ENCODE measurements at places on chromosomes 4 and X.
A peak's percentile ranks its signal among the peaks of the same experiment; 100 is the strongest.

- DNase-seq, result no peak
Observed at GRCh38 chrX:148193759-148194158, 212.6 kb downstream of the FMR1NB start.

GRCh38 chr4:173187732-173188131 lies 19.1 kb downstream of the GALNT7 start:
- DNase-seq, result no peak

- DNase-seq, result peak; percentile 72
Observed at GRCh38 chr4:163121689-163122088, 45.0 kb downstream of the NAF1 start.

DNA sequence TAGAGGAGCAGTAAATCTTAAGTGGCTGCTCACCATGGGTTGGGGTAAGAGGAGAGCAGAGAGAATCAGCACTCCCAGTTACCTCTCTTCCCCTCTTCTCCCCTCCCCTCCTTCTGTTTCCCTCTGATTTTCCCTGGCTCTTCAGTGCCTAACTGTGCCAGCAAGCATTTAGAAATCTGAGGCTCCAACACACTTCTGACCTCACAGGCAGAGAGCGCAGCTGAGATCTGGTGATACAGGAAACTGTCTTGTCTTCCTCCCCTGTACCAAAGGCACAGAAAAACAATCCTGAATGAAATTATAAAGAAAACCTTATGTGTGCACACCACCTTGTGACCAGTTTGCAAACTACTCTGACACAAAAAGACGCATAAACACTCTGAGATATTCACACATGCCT lies 82.4 kb upstream of the SMIM10 start:
- peak; percentile 83 for DNase-seq

- no peak for DNase-seq
Observed at GRCh38 chrX:69255441-69256290, 90.4 kb upstream of the PJA1 start.

- no peak for DNase-seq
Observed at GRCh38 chrX:44245733-44246132, 97.7 kb downstream of the EFHC2 start.

- DNase-seq, result no peak
Observed at GRCh38 chrX:105121186-105121585, 99.3 kb downstream of the TEX13A start.

GRCh38 chr4:115514675-115515074 lies 401.3 kb upstream of the NDST4 start:
- DNase-seq, result no peak

GRCh38 chr4:99321241-99322191 lies at the start of gene ADH1B:
Gene ADH1B, minus strand, starts transcription at chr4:99321401. Its CDS starts 70 bp downstream, at chr4:99321331.
- no peak for DNase-seq

- peak; percentile 83 for DNase-seq
Observed at GRCh38 chr4:40333921-40334352, 1.2 kb upstream of the CHRNA9 start.

DNA sequence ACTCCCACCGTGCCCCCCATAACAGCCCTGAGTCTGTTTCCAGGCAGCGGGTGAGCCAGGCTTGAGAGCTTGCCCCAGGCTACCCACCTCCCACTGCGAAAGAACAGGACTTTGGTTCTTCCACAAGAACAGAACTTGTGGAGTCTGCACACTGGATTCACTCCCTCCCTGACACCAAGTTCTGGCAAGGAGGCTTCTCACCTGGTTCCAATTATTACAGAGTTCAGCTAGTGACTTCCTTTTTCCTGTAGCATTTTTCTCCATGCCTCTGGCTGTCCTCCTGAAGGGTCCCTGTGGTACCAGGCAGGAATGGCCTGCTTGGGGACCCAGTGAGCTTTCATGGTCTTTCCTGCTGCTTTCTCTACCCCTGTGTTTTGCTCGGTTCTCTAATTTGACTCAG lies 208.6 kb upstream of the SFRP2 start:
- DNase-seq, result no peak

GRCh38 chrX:25544641-25545040 lies 528.9 kb upstream of the ARX start:
- DNase-seq, result no peak

- no peak for DNase-seq
Observed at GRCh38 chrX:71102292-71102691, 4.2 kb downstream of the CXorf65 start.

DNA sequence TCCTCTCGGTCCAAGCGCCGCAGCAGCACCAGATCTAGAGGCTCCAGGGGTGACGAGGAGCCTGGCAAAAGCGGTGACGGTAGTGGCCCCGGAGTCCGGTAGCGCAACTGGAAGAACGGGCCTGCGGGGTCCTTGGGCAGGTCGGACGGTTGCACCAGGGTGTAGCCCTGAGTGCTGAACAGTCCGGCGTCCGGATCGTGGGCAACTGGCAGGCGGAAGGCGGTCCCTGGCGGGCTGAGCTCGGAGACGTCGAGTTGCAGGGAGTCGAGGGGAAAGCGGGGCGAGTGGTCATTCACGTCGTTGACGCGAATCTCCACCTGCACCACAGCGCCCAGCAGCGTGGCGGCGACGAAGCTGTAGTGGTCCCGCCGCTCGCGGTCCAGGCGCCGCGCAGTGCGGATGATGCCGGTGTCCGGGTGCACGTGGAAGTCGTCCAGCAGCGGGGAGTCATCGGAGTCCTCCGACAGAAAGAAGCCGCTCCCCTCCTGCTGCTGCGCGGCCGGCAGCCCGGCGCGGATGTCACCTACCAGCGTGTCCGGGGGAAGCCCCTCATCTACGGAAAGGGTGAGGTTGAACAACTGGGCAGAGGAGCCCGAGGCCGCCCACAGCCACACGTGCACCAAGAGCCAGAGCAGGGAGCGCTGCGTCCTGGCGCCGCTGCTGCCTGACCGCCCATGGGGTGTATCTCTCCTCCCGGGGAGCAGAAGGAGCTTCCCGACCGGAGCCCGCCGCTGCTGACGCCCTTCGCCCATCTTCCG lies 837 bp downstream of the DCHS2 start:
- DNase-seq, result no peak

DNA sequence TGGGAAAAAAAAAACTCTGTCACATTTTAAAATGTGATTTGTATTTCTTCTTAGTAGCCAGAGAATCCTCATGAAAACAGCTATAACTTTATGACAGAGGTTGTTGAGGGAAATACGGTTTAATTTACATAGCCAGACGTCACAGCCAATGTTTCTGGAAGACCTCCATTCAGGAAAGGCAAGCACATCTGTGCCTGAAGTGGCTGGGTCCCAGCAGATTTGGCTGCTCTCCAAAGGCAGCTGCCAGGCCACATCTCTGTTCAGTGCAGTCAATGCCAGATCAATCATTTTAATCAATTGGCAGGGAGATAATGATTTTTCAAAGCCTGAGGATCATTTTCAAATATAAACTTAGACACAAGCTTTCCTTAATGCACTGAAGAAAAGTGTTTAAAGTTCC lies 86.5 kb upstream of the ZIC3 start:
- no peak for DNase-seq

DNA sequence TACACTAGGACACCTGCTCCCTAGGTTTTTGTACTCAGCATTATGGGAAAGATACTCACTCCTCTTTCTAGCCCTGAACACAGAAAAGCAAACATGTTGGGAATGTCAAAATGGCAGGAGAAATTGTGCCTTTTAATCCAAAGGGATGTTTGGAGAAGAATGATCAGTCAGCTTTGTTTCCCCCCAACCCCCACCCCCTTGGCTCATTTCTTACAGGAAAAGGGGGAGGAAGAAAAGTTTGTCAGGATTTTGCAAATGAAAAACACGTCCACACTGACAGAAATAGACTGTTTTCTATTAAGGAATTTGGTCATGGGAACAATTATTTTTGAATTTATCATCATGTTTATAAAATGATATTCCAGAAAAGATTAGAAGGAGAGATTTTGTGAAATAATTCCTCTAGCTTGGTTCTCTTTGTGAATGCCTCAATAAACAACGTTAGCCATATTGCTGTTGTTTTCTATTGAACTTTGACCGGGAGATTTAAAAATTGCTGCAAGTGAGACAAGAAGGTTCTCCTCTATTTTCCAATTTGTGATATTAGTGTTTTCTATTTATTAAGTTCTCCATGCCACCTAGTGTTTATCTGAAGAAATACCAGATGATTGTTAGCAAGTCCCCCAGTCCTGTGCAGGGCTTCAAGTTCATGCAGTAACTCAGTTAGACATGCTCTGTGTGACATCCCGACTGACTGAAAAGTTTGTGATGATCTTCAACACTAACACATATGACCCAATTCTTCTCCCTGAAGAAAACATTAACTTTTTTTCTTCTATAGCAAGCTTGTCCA lies 31.3 kb upstream of the TFDP3 start:
- DNase-seq, result no peak

DNA sequence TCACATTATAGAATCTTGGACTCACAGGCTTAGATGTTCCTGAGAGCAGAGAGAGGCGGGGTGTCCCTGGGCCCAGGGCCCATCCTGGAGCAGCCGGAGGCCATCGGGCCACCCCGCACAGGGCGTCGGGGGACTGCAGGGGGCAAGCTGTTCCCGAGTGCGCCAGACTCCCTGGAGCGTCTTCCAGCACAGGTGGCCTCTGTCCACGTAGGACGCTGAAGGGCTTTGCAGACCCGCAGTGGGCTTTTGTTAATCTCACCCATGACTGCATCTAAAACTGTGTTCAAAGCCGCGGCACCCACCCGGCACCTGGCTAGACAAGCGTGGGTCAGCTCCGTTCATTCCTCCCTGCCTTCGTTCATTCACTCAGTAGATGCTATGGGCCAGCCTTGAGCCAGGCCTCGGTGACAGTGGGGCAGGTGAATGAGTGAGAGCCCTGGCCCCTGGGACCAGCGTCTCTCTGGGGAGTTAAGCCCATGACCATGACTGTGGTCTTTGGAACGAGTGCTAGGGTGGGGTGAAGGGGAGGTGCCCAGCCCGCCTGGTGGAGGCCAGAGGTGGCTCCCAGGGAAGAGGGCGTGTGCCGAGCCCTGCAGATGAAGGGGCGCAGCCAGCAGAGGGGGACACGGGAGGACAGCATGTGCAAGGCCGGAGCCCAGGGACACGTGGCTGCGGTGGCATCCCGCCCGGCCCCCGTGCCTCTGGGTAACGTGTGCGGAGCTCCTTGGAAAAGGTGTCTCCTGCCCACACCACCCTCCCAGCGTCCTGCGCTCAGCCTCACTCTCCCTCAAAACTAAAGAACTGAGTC lies 98.3 kb downstream of the HMX1 start:
- no peak for DNase-seq

DNA sequence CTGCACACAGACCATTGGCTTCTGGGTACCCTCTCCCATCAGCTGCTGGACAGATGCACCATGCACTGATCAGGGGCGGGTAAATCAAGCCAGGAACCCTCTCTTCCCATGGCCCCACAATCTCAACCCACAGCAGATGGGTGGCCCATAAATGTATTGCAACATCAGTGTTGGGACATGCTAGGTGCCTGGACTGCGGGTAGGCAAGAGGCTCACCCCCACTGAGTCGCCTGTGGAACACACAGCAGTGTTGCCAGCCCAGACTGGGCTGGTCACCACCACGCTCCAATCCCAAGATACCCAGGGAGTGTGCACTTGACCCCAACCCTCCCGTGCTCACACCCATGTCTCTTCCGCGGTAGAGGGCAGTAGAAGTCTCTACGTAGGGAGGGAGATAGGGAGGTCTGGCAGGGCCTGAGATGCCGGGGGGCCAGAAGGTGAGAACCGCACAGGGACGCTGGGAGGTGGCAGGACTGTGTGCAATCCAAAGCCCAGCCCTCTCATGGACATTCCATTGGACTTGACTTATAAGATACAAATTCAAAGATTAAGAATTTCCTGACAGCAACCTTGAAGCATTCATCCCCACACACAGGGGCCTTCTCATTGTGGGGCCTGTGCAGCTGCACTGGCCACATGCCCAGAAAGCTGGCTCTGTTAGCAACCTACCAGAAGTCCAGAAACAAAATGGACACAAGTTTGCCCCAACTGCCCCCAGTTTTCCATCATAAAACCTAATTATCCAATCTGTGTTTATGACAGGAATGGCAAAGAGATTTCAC lies 183.7 kb downstream of the NSUN7 start:
- DNase-seq, result peak; percentile 59

DNA sequence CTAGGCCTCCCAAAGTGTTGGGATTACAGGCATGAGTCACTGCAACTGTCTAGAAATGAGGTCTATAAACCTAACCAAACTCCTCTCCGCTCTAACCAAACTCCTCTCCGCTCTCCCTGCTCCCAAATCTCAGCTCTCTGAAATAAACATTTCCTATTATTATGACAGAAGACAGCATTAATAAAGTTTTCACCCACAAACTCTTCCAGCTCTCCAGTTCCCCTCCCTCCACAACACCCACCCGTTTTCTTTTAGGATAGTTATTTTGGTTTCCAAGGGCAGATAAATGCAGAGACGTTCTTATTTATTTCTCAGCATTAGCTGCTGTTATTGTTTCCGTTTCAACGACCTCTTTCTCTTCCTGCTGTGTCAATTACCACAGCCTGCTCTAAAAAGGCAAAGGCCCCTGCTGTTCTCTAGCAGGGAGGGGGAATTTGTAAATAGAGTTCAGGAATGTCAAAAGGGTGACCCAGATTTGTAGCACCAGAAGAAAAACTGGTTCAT lies 13.3 kb upstream of the SCD5 start:
- DNase-seq, result peak; percentile 45

DNA sequence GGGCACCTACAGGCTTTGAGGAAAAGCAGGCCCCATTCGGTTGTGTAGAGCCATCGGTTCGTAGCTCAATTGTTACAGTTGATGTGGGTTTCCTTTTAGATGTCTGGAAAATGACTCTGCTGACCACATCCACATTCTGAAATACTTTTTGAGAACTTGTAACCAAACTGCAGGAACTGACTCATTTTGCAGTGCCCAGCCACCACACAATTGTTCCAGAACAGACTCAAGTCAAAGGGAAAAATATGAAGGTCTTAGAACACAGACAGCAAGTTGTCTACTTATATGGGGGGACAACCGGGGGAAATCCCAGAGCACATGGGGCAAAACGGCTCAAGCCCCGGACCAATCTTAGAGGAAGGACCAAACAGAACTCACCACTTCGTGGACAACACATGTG lies 557.6 kb upstream of the DIPK2B start:
- DNase-seq, result peak; percentile 84

DNA sequence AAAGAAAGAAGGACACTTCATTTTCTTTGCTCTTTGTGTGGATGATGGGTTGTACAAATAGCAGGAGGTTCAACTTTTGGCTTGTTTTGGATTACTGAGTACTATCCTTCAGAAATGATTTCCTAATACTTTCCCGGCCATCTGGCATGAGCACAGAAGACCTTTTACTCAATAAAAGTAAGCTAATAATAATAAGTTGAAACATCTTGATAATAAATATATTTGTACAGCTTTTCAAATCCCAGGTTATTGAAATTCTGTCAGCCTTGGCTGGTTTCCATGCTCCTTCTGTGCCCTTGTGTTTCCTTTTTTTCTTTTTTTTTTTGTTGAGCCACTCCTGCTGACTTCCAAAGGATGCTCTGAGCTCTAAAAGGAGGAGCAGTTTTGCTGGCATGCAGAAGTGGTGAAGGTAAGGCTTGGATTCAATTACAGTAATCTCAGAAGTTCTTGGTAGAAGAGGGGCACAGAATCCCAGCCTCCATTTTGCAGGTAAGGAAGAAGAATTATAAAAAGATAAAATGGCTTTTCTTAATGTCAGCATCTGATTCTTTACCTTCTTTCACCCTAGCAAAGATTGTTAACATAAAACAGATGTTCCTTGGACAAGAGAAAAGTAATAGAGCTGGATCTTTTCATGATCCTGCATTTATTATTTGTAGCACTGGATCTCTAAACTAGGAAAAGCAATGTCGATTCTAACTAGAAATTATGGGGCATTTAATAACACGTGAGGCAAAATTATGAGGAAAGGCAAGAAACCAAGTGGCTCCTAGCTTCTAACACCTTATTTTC lies 31.9 kb downstream of the REPS2 start:
- DNase-seq, result peak; percentile 5

GRCh38 chr4:140109737-140110136 lies 44.2 kb downstream of the MAML3 start:
- DNase-seq, result no peak
